Activated T-helper 9 cell treated with anti-CD3 and anti-CD28 coated beads, Interleukin-2, amount 50 U/mL, for 16 hours (primary cell): ENCODE measurements at places on chromosomes 5 and 9.

- DNase-seq = no peak
Measured at GRCh38 chr5:131392466-131393095, 128.7 kb downstream of the CDC42SE2 start.

GRCh38 chr5:102277144-102277543, 18.9 kb downstream of the SLCO4C1 start:
- DNase-seq = no peak

- DNase-seq = no peak
Measured at GRCh38 chr5:110940136-110940535, 131.4 kb upstream of the TSLP start.

GRCh38 chr5:89452081-89452480, 569.1 kb upstream of the MEF2C start:
- no peak for DNase-seq

GRCh38 chr9:116812231-116813030, 125.3 kb downstream of the TRIM32 start:
- DNase-seq = no peak

- DNase-seq = no peak
Measured at GRCh38 chr9:17013010-17013409, 121.8 kb upstream of the CNTLN start.

DNA sequence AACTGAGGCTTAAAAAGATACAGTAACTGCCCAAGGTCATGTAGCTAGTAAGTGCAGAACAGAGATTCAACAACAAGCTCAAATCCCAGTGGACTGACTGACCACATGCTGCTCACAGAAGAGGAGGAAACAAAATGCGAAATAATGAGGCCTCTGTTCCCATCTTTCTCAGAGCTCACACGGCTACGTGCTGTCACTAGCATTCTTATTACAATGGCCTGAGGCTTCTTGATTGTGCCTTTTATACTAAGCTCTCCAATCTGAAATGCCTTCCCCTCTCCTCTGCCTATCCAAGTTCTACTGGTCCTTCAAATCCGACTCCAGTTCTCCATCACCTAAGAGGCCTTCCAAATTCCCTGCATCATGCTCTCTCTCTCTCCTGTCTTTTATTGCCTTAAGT, 26.0 kb downstream of the SGTB start:
- DNase-seq = no peak

GRCh38 chr9:74391816-74392215, 105.3 kb upstream of the RORB start:
- DNase-seq = no peak

GRCh38 chr5:101346447-101346846, 443.4 kb upstream of the ST8SIA4 start:
- no peak for DNase-seq

- DNase-seq = peak; percentile 73
Measured at GRCh38 chr5:180802325-180803180, at the start of gene MGAT1. TSS of gene MGAT1 (minus strand) at chr5:180802806. CDS start at chr5:180792971, 9,835 bp downstream.

GRCh38 chr5:74934949-74935751, 69.0 kb upstream of the FAM169A start:
- DNase-seq = no peak

DNA sequence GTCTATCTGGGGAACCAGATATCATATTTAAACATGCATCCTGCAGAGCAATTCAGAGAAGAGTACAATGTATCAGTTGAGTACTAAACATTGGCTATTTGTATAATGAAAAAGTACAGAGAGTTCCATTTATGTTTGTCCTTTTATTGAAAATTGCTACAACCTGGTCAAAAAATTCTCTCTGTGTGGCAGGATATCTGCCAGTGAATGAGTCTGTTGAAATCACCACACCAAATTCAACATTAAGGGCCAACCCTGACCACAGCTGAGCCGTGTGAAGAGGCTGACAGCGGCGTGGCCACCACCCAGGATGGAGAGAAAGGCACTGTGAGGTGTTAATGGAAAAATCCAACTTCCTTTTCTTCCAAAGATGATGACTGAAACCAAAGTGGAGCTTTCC, 422.7 kb upstream of the PIK3R1 start:
- DNase-seq = no peak

DNA sequence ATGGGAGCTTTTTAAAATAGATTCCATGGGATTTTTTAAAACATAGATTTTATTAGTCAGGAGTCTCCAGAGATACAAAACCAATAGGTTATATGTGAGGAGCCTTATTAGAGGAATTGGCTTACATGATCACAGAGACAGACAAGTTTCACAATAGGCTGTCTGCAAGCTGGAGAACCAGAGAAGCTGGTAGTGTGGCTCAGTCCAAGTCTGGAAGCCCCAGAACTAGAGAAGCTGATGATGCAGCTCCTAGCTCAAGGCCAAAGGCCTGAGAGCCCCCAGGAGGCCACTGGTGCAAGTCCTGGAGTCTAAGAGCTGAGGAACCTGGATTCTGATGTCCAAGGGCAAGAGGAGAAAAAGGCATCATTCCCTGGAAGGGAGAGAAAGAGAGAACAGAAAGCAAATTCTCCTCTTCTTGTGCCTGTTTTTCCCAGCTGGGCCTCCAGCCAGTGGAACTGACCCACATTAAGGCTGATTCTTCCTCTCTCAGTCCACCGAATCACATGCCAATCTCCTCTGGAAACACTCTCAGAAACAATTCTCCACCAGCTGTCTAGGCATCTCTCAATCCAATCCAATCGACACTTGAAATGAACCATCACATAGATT, 59.3 kb downstream of the AHRR start:
- no peak for DNase-seq

GRCh38 chr9:89720696-89721175, 115.9 kb downstream of the GADD45G start:
- no peak for DNase-seq

- no peak for DNase-seq
Measured at GRCh38 chr9:1604942-1605560, 410.1 kb upstream of the SMARCA2 start.
